Activated CD4-positive, alpha-beta T cell treated with anti-CD3 and anti-CD28 coated beads, Interleukin-2, amount 50 U/mL, for 1 hour (primary cell): ENCODE measurements at places on chromosomes 6 and 20.

- no peak for DNase-seq
Measured at GRCh38 chr20:61049684-61050083, 202.4 kb upstream of the CDH4 start.

- no peak for DNase-seq
Measured at GRCh38 chr6:4948781-4949450, 54.9 kb downstream of the RPP40 start.

GRCh38 chr6:54802775-54803634, 43.6 kb upstream of the FAM83B start:
- no peak for DNase-seq

- DNase-seq = no peak
Measured at GRCh38 chr6:130973521-130974277, 89.3 kb downstream of the EPB41L2 start.

DNA sequence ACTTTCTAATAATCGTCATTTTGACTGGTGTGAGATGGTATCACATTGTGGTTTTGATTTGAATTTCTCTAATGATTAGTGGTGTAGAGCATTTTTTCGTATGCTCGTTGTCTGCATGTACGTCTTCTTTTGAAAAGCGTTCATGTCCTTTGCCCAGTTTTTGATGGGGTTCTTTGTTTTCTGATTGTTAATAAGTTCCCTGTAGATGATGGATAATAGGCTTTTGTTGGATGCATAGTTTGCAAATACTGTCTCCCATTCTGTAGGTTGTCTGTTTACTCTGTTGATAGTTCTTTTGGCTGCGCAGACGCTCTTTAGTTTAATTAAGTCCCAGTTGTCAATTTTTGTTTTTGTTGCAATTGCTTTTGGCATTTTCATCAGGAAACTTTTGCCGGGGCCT, 32.3 kb upstream of the XRN2 start:
- no peak for DNase-seq

- DNase-seq = no peak
Measured at GRCh38 chr20:32296412-32296811, 19.0 kb downstream of the KIF3B start.

DNA sequence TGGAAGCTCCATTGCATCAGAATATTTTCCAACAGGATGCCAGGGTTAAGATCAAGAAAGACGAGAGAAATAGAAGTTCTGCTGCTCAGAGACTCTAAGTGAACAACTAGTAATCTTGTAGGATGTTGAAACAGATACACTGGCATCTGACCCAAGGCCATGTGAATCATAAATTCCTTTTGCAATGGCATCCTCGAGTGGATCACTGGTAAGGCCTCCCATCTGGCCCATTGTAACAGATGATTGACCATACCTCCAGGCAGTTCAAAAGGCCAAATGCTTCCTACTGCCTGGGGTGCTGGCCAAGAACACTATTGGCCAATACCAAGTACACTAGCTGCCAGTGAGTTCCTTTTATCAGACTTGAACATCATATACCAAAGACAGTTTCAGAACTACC, 9.9 kb upstream of the SLC17A3 start:
- no peak for DNase-seq

DNA sequence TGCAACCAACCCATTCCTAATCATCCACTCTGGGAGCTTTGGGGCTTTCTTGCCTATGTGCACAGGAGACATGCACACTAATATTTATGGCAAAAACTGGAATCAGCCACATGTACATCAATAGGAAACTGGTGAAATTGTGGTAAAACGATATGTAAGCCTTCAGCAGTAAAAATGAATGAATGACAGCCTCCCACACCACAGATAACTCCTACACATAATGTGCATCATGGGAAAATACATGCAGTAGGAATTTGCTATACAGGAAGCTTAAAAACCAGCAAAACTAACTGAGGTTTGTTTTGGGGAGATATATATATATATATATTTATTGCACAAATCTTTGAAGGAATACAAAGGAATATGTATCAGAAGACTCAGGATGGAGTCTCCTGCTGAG, 47.6 kb downstream of the HLA-G start:
- DNase-seq = no peak

- no peak for DNase-seq
Measured at GRCh38 chr6:71446057-71446456, 157.4 kb downstream of the OGFRL1 start.

DNA sequence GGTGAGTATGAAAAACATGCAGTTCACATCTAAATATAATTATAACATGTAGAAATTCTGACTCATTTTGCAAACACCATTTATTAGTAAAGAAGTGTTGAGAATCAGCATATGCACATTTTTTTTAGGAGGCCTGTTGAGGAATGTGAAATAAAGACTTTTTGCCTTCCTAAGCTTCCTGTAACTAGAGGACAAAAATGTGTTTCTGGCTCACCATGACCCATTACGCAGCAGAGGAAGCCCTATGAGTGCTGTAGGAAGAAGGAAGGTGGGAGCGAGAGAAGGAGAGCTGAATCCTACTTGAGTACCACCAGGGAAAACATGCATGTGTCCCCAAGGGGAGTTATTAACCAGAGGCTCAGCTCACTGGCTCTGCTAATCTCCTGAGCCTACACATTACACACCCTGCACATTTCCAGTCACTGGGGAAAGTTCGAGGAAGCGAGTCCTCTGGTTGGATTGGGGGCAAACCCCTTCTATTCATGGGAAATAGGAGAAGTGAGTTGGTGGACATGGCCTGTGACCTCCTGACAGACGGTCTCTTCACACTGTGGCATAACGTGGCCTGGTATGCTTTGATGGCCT, 540.5 kb upstream of the JAG1 start:
- DNase-seq = no peak

DNA sequence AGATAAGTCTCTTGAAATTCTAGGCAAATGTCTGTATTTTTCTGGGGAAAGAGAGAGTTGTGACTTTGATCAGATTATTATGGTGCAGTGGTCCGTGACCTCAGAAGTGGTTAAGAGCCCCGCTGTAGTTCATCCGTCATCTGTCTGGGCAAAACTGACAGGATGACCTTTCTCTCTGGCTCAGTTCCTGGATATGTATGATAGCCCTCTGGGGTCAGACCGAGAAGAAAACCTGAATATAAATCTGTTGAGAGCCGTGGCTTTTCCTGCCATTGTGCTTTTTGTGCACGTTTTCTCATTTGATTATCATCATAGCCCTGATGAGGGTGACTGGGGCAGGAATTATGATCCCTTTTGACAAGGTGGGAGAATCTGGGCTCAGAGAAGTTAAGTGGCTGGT, 26.5 kb downstream of the GHRH start:
- no peak for DNase-seq

DNA sequence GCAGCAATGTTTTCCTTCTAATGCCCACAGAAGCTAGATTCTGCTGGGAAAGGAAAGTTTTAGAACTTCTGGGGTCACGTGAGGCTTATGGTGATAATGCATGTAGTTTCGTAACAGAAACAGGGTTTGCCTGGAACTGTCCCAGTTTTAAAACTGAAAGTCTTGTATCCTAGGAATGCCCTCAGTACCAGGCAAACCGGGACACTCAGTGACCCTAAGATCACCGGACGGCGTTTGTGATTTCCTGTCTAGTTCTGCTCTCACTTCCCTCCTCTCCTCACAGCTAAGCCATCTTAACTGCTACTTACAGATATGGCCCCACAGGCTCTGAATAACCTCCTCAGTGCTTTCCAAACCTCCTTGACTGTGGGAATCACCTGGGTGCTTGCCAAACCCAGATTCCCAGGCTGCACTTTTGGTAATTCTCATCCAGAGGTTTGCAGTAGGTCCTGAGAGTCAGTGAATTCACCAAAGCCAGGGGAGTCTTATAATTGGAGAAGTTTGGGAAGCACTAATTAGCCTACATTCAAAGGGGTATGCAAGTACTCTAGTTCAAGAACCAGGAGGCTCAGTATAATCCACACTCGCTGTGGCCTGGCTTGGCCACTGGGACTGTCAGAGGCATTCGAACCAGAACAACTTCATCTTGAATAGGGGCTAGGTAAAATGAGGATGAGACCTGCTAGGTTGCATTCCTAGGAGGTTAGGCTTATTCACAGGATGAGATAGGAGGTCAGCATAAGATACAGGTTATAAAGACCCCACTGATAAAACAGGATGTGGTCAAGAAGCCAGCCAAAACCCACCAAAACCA, 231.6 kb upstream of the MYLIP start:
- DNase-seq = no peak

- no peak for DNase-seq
Measured at GRCh38 chr6:129105035-129105434, 222.1 kb downstream of the LAMA2 start.

- no peak for DNase-seq
Measured at GRCh38 chr6:134065706-134066105, 13.3 kb upstream of the SLC2A12 start.

DNA sequence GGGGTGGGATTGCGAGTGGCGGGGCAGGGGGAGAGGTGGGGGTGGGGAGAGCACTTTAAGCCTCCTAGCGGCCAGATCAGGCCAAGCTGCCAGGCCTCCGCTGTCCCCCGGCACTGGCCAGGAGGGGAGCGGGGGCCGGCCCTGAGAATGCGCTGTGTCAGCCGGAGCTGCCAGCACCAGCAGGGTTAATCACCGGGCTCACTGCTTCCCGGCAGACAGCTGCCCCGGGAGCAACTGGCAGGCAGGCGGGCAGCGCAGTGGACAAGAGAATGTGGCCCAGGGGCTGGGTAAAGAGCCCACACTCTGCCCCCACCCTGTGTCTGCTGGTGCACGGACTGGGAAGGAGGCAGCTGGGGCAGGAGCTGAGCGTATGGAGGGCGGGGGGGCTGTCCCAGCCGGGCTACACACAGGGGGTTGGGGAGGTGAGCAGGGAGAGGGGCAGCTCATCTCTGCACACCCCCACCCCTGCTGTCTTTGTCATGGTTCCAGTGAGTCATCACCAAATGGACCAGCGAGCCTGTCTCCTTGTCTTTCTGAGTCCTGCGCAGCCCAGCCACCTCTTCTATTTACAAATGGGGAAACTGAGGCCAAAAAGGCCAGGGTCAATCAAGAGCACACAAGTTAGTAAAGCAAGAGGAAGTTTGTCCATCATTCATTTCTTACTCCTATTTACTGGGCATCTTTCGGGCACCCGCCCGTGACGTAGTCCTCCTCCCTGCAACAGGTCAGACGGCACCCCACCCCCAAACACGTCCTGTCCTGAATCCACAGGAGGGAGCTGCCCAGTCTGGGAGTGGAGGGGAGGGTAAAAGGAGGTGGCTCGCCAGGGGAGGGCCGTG, 2.1 kb upstream of the LAMA5 start:
- no peak for DNase-seq

GRCh38 chr6:25136854-25137253, 142.3 kb upstream of the CARMIL1 start:
- DNase-seq = no peak

DNA sequence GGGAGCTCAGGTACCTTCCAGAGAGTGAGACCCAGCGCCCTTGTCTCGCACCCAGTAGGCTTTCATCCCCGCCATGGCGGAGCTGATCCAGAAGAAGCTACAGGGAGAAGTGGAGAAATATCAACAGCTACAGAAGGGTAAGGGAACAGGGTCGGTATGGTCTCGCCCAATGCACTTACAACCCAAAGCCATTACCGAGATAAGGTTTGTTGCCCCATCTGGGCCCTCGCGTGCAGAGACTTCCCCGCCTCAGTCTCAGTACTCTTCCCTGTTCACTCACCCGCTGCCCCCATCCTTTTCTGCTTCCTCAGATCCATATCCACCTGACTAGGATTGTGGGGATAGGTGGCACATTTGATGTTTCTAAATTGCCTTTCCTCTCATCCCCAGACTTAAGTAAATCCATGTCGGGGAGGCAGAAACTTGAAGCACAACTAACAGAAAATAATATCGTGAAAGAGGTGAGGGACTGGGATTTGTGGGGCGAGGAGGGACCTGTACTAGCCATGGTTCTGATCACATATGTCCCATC, 449 bp downstream of the PFDN6 start:
- DNase-seq = no peak

DNA sequence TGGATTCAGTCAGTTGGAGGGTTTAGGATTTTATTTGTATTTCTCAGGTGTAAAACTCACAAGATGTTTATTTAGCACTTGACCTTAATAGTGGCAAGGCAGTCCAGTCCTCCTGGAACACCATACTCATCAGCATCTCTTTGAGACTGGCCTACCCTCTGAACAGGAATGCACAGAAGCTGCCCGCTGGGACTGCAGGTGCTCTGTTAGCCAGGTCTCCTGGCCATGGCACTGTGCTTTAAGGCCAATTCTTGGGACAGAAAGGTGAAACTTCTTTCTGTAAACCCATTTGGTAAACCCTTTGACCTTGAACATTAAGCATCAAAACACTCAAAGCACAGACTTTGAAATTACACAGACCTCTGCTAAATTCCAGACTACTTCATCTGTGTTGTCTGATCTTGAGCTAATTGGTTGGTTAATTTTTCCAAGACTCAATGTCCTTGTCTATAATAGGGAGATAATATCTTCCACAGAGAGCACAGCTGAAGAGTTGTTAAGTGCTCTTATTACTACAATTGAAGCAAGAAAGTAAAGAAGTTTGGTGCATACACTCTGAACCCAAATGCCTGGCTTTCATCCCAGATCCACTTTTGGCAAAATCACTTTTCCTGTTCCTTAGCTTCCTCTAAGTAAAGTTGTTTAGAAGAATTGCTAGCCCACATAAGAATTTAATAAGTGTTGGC, 54.9 kb upstream of the NT5E start:
- no peak for DNase-seq

GRCh38 chr6:101907356-101908217, 514.1 kb downstream of the GRIK2 start:
- DNase-seq = no peak

DNA sequence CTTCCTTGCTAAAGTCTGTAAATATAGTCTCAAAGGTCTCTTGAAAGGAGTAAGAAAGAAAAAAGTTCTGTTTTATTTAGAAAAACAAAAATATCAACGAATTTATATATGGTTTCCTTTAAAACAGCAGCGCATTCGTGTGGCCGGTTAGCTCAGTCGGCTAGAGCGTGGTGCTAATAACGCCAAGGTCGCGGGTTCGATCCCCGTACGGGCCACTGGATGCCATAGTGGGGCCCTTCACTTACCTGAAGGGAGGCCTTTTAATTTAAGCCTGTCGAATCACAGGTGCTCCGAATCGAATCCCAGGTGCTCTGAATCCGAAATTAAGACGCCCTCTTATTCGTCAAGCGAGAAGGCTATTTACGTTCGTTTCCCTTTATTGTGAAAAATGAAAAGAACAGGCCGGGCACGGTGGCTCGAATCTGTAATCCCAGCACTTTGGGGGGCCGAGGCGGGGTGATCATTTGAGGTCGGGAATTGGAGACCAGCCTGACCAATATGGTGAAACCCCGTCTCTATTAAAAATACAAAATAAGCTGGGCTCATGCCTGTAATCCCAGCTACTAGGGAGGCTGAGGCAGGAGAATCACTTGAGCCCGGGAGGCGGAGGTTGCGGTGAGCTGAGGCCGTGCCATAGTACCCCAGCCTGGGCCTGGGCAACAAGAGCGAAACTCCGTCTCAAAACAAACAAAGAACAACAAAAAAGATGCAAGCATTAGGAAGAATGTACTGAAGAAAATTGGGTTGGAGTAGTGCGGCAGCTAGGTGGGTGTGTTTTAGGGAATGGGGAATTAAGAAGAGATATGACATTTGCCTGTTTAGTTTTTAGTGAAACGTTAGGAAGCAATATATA, 195.8 kb upstream of the ZNF184 start:
- DNase-seq = no peak
